ENCODE measurements at places on chromosomes 6 and 20.

DNA sequence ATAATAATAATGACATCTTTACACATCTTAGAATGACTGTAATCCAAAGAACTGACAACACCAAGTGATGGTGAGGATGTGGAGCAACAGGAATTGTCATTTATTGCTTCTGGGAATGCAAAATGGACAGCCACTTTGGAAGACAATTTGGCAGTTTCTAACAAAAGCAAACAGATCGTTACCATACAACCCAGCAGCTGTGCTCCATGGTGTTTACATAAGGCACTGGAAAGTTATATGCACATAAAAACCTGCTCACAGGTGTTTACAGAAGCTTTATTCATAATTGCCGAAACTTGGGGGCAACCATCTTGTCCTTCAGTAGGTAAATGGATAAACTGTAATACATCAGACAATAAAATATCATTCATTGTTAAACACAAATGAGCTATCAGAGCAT, 18.3 kb upstream of the ASF1A start:
- DNase-seq: no peak

DNA sequence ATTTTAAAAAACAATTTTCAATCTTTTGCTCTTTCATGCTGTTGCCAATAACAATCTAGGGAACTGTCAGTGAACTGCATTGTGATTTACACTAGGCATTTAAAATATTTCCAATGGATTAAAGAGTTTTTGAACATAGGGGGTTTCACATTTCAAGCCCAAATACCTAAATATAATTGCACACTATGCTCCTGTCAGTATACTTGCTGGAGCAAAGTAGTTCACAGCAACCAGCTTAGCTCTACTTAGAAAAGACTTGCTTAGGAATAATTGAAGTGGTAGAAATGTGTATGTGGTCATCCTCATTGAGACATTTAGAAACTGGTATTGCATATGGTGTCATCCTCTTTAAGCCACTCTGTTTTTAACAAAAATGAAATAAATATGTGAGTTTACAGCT, 41.7 kb upstream of the REV3L start:
- DNase-seq: no peak

- no peak for DNase-seq
Measured at GRCh38 chr6:3631877-3632276, 119.6 kb downstream of the PXDC1 start.

GRCh38 chr6:119312875-119313338, 36.7 kb downstream of the MAN1A1 start:
- DNase-seq: no peak

- no peak for DNase-seq
Measured at GRCh38 chr20:24646321-24646720, 176.9 kb downstream of the SYNDIG1 start.

GRCh38 chr6:70706491-70707123, 38.9 kb downstream of the SMAP1 start:
- no peak for DNase-seq

Measured in activated naive CD4-positive, alpha-beta T cell (primary cell).